ENCODE measurements at places on chromosomes 6 and 20.

GRCh38 chr6:156659822-156660198 is 117.4 kb upstream of the ARID1B start:
- DNase-seq = no peak

- DNase-seq = no peak
These were observed 39.4 kb upstream of the ARMH2 start for GRCh38 chr6:24838081-24838480.

GRCh38 chr6:83273596-83273995 is 80.4 kb downstream of the RWDD2A start:
- no peak for DNase-seq

DNA sequence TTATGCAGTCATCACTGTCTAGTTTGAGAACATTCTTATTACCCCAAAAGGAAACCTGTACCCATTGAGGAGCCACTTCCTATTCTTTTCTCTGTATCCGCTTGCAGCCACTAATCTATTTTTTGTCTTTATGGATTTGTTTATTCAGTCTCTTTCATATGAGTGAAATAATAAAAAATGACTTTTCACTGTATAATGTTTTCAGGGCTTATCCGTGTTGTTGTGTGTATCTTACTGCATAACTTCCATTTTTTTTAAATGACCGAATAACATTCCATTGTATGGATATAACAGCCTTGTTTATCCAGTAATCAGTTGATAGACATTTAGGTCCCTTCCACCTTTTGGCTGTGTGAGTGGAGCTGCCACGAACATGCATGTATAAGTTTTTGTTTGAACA is 86.6 kb downstream of the ZFAND3 start:
- DNase-seq = no peak
